ENCODE measurements at places on chromosomes 11 and 22.

DNA sequence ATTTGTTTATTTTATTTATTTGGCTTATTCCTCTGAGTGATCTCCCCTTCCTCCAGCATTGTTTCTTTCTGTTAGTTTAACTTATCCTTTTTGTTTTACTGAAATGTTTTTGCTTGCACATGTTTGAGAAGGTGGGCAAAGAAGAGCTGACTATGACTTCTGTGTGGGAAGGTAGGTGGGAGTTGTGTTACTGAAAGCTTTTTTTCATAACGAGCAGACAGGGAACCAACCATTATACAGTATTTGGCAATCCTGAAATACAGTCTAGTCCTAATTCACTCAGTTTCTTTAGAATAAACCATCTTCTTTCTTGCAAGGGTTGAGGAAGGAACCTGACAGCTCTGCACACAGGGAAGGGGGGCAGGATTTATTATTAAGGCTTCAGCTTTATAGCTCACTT is 37.0 kb upstream of the PAK1 start:
- no peak for DNase-seq

DNA sequence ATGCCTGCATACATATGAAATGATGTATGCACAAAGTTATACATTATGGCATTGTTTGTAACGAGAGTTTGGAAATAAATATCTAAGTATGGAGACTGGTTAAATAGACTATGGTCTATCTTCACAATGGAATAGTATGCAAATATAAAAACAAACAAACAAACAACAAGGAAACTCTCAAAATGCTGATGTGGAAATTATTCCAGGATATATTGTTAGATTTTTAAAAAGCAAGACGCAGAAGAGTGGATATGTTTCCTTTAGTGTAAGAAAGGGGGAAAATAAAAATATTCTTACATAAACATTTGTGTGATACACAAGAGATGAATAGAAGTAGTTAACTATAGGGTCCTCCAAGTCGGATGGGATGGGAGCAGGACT is 10.8 kb upstream of the CRKL start:
- no peak for DNase-seq

DNA sequence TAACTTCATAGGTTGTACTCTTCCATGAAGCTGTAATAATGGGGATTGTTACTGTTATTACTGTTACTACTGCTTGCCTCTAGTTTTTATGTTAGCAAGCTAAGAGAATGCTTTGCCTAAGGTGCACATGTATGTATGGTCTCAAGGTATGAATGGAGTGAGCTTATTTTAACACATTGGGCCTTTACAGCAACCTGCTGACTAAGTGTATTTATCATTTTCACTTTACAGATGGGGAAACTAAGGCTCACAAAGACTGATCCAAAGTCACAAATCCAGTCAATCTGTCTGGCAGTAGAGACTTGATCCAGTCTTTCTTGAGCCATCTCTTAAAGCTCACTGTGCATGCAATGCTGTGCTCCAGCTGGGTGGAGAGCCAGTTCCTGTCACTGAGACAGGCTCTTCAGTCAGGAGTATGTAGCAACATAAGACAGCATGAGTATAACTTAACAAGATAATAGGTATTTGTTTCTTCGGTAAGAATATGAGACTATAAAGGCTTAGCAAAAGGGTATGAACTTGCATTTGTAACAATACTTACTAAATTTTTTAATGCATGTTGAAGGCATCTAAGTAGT is 66.5 kb downstream of the PPP2R1B start:
- DNase-seq = no peak

- no peak for DNase-seq
These were observed 87.8 kb downstream of the ARHGAP42 start for GRCh38 chr11:100774859-100775258.

DNA sequence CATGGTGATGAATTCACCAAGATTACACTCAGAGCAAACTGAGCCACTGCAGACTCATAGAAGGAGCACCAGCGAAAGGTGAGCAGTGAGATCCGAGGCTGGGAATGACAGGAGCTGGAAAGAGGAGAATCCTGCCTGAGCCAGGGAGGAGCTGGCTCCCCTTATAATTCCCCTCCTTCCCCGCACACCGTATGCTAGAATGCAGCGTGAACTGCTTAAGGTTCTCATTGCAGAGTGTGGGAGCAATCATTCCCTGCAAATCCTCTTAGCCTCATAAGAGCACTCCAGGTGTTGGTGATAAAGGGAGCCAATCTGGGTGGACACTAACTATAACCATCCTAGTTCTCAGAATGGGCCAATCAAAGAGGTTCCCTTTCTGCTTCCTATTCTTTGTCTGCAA is 127.6 kb upstream of the TEAD1 start:
- DNase-seq = no peak

DNA sequence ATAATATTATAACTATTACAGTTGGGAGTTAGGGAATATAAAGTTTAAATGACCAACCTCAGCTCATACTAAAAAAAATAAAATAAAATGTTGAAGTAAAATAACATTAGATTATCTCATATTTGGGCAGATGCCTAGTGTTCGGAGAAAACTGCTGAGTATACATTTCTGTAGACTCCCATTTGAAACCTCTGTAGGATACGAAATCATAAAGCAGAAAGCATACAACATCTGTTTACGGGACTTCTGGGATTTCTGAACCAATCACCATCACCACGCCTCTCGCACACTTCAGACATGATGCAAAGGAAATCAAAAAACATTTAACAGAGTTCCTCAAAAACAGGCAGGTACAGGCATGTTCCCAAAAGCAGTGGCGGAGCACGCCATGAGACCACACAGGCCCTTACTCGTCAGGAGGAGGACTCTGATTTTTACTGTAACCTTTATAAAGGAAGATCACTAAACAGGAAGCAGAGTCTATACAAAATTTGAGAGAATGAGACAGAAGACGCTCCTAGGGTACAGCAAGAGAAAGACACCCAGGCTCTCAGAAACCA is 8.6 kb downstream of the ZNF195 start:
- DNase-seq = peak; percentile 60

DNA sequence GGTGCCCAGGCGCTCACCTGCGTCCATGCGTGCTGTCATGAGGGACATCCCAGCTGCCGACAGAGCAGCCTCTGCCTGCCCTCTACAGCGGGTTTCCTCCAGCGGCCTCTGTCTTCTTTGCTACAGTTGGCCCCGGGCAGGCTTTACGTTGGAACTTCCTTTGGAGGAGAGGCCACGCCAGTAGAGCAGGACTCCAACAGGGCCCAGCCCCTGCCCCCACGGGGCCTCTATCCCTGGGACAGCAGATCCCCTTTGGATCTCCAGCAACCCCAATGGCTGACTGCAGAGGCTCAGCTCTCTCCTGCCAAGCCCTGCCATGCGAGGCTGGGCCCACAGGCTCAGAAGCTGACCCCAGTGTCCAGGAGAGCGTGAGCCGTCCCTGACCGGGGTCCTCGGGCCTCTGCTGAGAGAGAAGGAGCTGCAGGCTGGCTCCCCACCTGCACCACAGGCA is 12.1 kb downstream of the TRPM5 start:
- no peak for DNase-seq

- DNase-seq = no peak
These were observed 9.2 kb downstream of the MAPK8IP1 start for GRCh38 chr11:45894555-45895247.

DNA sequence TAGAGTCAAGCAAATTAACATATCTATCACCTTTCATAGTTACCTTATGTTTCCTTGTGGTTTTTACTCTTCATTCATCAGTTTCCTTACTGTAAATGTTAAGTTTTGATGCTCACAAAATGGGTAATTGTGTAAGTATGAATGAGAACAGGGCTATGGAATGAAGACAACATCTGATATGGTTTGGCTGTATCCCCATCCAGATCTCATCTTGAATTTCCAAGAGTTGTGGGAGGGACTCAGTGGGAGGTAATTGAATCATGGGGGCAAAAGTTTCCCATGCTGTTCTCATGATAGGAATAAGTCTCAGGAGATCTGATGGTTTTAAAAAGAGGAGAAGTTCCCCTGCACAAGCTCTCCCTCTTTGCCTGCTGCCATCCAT is 107.6 kb downstream of the CCDC34 start:
- no peak for DNase-seq

- no peak for DNase-seq
These were observed 20.1 kb upstream of the ADORA2A start for GRCh38 chr22:24407278-24407665.
